MM.1S (cell line): ENCODE measurements at places on chromosomes 6 and 20.

GRCh38 chr20:51339721-51340450 is 202.6 kb downstream of the NFATC2 start:
- H3K27me3 ChIP-seq: no peaks in the 10 kb centered on the region
- peaks cover 10% of the 10 kb centered on the region for H3K4me1 ChIP-seq
- no peak overlapping the region for H3K27ac ChIP-seq
- H3K4me3 ChIP-seq: no peak overlapping the region
- DNase-seq: no peak
- no peaks in the 10 kb centered on the region for H3K36me3 ChIP-seq

DNA sequence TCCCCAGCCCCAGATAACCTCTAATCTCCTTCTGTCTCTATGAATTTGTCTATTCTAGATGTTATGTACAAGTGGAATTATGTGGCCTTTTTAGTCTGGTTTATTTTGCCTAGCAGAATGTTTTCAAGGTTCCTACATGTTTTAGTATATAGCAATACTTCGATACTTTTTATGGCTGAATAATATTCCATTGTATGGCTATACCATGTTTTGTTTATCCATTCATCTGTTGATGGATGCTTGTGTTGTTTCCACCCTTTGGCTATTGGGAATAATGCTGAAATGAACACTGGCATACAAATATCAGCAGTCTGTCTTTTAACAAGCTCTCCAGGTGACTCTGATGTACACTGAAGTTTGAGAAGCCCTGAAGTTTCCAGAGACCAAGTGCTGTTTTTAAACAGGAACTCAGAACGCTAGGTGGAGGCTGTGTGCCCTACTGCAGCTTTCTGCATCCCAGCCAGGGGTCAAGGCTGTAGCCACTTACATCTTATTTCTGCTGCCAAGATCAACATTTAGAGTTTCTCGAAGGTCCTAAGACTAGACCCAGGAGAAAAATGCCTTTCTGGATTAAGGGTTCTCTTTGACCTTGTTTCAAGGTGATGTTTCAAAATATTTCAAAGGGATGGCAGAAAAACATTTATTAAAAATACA is 123.0 kb downstream of the SOBP start:
- H3K27me3 ChIP-seq: no peaks in the 10 kb centered on the region
- no peaks in the 10 kb centered on the region for H3K4me1 ChIP-seq
- no peak overlapping the region for H3K4me3 ChIP-seq

- no peaks in the 10 kb centered on the region for H3K4me1 ChIP-seq
- no peak for DNase-seq
- H3K36me3 ChIP-seq: no peaks in the 10 kb centered on the region; the same call in 1 of the 2 replicates
- H3K27me3 ChIP-seq: no peaks in the 10 kb centered on the region
- no peak overlapping the region for H3K4me3 ChIP-seq
These were observed 168.1 kb downstream of the ASCC3 start for GRCh38 chr6:100712997-100713396.

DNA sequence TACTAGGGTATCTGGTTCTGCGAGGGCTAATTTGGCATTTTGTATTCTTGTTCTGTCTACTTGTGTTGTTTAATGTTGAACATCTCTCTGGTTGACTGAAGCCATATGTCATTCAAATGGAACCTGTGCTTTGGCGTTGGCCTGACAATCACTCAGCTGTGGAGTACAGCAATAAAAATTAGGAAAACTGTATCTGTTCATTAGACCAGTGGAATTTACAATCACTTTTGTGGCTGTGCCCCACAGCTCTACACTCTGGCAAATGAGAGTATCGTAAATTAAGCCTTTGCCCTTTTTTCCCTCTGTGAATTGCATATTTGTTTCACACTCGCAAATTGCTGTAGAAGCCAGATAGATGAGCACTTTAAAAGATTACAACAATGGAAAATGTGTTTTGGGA is 102.0 kb downstream of the ARID1B start:
- no peaks in the 10 kb centered on the region for H3K36me3 ChIP-seq
- no peak for DNase-seq
- H3K27me3 ChIP-seq: no peaks in the 10 kb centered on the region

DNA sequence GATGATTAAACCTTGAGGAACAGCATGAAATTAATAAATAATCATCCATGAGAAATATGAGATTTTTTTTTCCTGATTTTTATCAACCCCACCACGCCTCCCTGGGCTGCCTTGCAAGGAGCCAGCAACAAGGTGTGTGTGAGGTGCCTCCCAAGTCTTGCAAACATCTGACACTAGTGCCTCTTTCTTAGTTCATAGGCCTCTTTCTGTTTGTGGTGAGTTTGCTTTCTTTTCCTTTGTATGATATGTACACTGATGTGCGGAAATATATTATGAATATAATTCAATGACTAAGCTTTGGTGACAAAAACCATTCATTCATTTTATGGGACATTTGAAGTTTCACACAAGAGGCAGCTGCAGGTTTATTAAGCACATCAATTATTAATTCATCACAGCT is 63.2 kb upstream of the SYNDIG1 start:
- no peak overlapping the region for H3K4me3 ChIP-seq
- no peak for DNase-seq
- peaks cover 9% of the 10 kb centered on the region for H3K4me1 ChIP-seq
- H3K36me3 ChIP-seq: no peaks in the 10 kb centered on the region
- H3K27me3 ChIP-seq: no peaks in the 10 kb centered on the region

DNA sequence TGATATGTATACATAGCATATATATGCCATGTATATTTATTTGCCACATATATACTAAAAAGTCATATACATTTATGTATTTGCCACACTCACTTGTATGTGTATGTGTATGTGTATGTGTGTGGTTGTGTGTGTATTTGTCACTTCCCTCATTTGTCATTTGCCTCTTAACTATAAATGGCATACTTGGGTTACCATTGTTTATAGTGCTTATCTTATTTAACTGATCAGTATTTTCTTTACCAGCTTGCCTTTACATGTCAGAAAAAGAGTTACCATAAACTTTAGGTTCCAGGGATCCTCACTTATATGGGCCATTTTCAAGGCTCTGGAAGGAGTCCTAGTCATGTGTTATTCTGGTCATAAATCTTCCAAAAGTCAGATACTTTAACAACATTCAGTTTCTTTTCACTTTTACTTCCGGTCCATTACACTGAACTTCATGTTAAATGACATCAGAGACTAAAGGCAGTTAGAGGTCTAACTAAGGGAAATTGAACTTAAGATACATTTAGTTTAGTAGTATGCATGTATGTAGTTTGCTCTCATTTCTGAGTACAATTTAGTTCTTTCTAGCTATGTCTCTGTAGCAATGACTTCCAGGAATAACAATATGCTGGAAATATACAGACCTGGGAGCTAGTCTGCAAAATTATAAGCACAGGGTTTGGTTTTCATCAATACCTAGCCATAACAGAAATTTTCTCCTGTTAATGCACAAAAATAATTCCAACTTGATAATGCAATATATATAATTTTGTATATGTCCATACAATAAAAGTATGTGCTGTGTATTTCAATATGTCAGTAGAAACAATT is 33.7 kb upstream of the HIVEP1 start:
- no peaks in the 10 kb centered on the region for H3K36me3 ChIP-seq
- no peak overlapping the region for H3K27ac ChIP-seq
- H3K4me3 ChIP-seq: no peak overlapping the region
- no peak for DNase-seq

DNA sequence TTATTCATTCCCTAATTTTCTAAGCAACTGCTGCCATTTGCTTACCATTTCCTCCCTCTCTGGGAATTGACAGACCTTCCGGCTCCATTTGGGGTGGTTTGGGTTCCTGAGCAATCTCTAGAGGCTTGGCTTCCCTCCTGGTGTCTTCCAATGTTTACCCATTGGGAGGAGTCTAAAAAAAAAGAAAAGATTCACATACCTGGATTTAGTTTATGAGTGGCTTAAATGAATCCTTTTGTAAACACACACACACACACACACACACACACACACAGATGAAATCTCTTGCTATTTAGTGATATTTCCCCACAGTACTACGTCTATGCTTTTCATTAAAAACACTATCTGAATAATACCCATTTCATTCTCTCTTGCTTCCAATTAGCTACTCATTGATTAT is 48.3 kb upstream of the TRAF3IP2 start:
- no peaks in the 10 kb centered on the region for H3K36me3 ChIP-seq
- no peaks in the 10 kb centered on the region for H3K27me3 ChIP-seq
- H3K27ac ChIP-seq: no peak overlapping the region
- H3K4me3 ChIP-seq: no peak overlapping the region
- DNase-seq: no peak

GRCh38 chr20:25622450-25623224 is 1.2 kb downstream of the NANP start:
- no peak overlapping the region for H3K27ac ChIP-seq
- no peak for DNase-seq
- H3K4me3 ChIP-seq: peak overlapping the region; percentile 77

GRCh38 chr6:46983007-46983411 is 59.1 kb downstream of the ADGRF1 start:
- H3K27ac ChIP-seq: no peak overlapping the region
- no peak for DNase-seq
- H3K4me3 ChIP-seq: no peak overlapping the region
- H3K36me3 ChIP-seq: no peaks in the 10 kb centered on the region

GRCh38 chr6:4817551-4817950 is 41.3 kb downstream of the CDYL start:
- H3K27ac ChIP-seq: no peak overlapping the region
- no peak for DNase-seq
- no peak overlapping the region for H3K4me3 ChIP-seq

DNA sequence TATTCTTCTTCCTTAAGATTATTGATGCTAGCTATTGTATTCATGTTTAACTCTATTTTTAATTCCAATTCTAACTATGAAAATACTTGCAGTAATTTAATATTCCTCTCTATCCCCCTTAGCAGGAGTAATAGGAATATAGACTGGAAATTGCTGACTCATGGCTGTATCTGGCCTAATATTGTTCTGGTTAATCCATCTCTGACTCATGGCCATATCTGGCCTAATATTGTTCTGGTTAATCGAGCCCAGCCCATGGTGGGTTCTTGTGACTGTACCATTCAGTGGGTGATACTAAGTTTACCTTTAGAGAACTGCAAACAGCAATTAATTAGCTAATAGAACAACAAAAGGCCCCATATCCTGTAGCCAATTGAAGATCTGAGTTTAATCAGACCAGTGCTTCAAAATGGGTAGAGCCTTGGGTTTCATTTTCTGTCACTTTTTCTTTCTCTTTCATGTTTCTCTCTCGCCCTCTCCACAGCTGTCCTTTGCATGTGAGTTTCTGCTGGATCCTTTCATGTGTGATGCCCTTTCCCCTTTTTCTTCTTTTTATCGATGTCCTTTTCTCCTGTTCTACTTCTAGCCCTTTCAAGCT is 50.6 kb downstream of the SLC22A3 start:
- peak; percentile 62 for DNase-seq
- H3K4me3 ChIP-seq: peak overlapping the region; percentile 29; the same call in 1 of the 2 replicates
- H3K27ac ChIP-seq: peak overlapping the region; percentile 89

DNA sequence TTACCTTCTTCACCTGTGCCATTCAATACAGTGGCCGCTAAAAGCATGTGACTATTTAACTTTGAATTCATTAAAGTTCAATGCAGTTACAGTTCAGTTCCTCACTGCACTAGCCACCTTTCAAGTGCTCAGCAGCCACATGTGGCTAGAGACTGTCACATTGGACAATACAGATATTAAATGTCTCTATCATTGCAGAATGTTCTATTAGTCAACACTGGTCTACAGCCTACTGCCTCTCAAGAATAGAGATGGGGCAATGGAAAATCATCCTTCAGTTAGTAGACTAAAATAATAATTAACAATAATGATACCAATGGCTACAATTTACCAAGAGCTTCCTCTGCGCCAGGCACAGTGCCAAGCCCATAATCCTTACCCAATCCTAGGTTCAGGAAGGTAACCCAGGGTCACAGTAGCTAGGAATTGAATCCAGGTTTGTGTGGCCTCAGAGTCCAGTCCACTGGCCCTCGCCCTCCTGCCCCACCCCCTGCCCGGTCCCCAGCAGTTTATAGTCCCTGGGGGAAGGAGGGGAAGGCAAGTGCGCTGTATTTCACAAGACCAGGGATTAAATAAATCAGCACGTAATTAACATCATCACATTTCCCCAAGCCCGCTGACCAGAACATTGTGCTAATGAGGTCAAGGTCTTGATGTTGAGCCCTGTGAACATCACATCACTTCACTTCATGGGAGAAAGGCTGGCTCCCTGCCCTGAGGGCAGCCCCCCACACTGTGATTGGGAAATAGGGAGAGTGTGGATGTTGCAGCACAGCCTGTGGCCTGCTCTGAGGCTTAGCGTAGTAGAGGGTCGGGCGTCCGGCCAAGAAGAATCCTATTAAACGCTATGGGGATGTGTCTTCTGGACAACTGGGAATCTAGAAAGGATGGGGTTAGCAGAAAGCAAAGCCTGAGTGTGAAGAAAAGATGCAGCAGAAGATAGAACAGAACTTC is 147.2 kb downstream of the VEGFA start:
- H3K36me3 ChIP-seq: no peaks in the 10 kb centered on the region
- H3K27me3 ChIP-seq: no peaks in the 10 kb centered on the region
- no peak for DNase-seq
- no peaks in the 10 kb centered on the region for H3K4me1 ChIP-seq
- H3K27ac ChIP-seq: no peak overlapping the region

GRCh38 chr6:23537828-23538227 is 588.2 kb upstream of the NRSN1 start:
- no peaks in the 10 kb centered on the region for H3K27me3 ChIP-seq
- no peak overlapping the region for H3K27ac ChIP-seq
- H3K4me3 ChIP-seq: no peak overlapping the region

GRCh38 chr6:167702241-167702827 is 124.4 kb upstream of the AFDN start:
- H3K4me3 ChIP-seq: no peak overlapping the region
- DNase-seq: no peak
- no peaks in the 10 kb centered on the region for H3K4me1 ChIP-seq
- H3K36me3 ChIP-seq: no peaks in the 10 kb centered on the region
- H3K27me3 ChIP-seq: peaks cover 14% of the 10 kb centered on the region

GRCh38 chr6:4344317-4344899 is 209.0 kb upstream of the ECI2 start:
- no peak for DNase-seq
- H3K4me1 ChIP-seq: no peaks in the 10 kb centered on the region
- no peak overlapping the region for H3K4me3 ChIP-seq
- no peaks in the 10 kb centered on the region for H3K27me3 ChIP-seq
- no peak overlapping the region for H3K27ac ChIP-seq

DNA sequence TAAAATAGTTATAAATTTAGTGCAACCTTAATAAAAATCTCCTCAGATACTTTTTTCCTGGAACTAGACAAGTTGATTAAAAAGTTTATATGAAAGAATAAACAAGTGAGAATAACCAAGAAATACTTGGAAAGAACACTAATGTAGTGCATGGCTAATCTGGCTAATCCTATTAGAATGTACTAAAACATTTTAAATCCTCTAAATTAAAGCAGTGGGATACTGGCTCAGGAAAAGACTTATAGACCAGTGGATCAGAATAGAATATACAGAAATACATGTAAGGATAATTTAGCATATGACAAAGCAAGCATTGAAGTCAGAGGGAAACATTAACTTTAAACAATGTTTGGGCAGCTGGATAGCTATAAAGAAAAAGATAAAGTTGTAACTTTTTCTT is 41.1 kb upstream of the ERVFRD-1 start:
- H3K27ac ChIP-seq: no peak overlapping the region
- no peaks in the 10 kb centered on the region for H3K4me1 ChIP-seq
- no peaks in the 10 kb centered on the region for H3K27me3 ChIP-seq
- H3K36me3 ChIP-seq: no peaks in the 10 kb centered on the region
- no peak for DNase-seq

GRCh38 chr6:26355366-26355765 is 9.6 kb upstream of the BTN3A2 start:
- no peak overlapping the region for H3K4me3 ChIP-seq
- peaks cover 42% of the 10 kb centered on the region for H3K4me1 ChIP-seq
- H3K36me3 ChIP-seq: no peaks in the 10 kb centered on the region
- no peaks in the 10 kb centered on the region for H3K27me3 ChIP-seq
- no peak for DNase-seq
